ENCODE measurements at places on chromosomes 4 and X.

DNA sequence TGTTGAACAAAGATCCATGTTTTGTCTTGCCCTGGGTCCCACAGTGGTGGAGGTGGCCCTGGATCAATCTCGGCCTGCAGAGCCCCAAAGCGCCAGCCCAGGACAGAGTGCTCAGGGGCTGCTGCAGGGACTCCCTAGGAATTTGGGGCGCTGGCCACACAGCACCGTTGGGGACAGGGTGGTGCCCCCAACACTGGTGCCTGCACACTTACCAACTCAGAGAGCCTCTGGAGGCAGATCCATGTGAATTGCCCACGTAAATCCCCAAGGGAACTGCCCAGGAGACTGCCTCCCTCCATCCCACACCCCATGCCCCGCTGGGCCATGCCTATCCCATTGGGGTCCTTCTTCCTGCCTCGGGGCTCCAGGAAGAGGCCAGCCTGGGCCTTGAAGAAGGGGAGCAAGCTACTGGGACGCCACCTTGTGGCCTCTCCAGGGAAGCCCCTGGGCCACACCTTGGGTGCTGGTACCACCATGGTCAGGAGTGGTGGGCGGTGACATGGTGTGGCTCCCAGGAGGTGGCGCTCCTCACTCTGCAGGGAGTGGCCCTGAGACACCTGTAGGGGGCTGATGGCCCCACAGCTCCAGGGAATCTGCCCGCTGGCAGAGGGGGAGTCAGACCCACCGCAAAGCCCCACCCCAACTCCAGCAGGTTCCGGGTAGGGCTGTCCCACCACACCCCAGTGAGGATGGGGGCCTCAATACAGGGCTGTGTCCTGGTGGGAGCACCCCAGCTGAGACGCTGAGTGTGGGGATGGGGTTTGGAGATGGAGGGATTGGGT, 22.8 kb downstream of the CFAP99 start:
- no peak for DNase-seq

- no peak for DNase-seq
These were observed 1244.5 kb downstream of the PCDH7 start for GRCh38 chr4:31964685-31965084.

GRCh38 chr4:139817657-139818452, 152.2 kb downstream of the MGST2 start:
- DNase-seq, result no peak

GRCh38 chr4:71095545-71095944, 102.1 kb downstream of the DCK start:
- no peak for DNase-seq

Measured in NCI-H187 treated with DMSO at 0.1 percent for 48 hours (cell line).